ENCODE measurements at places on chromosomes 4 and X.

DNA sequence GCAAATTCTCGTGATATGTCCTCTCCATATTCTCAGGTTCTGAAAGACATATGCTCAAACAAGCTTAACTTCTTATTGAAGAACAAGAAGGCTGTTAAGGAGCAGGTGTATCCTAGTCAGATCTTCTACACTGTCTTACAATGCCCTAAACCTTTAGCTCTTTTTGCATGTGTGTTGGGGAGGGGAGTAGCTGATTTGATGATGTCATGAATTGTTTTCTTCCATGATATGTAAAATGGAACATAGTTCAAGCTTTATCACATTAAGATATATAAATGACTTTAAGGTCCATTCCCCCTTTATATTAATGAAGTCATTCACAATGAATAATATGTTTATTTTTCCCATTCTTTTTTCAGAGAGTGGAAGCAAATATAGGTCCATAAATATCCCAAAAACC, 332.5 kb upstream of the FAM241A start:
- H3K27ac ChIP-seq = no peak overlapping the region
- H3K4me3 ChIP-seq = no peak overlapping the region
- no peaks in the 10 kb centered on the region for H3K4me1 ChIP-seq
- no peaks in the 10 kb centered on the region for H3K27me3 ChIP-seq

DNA sequence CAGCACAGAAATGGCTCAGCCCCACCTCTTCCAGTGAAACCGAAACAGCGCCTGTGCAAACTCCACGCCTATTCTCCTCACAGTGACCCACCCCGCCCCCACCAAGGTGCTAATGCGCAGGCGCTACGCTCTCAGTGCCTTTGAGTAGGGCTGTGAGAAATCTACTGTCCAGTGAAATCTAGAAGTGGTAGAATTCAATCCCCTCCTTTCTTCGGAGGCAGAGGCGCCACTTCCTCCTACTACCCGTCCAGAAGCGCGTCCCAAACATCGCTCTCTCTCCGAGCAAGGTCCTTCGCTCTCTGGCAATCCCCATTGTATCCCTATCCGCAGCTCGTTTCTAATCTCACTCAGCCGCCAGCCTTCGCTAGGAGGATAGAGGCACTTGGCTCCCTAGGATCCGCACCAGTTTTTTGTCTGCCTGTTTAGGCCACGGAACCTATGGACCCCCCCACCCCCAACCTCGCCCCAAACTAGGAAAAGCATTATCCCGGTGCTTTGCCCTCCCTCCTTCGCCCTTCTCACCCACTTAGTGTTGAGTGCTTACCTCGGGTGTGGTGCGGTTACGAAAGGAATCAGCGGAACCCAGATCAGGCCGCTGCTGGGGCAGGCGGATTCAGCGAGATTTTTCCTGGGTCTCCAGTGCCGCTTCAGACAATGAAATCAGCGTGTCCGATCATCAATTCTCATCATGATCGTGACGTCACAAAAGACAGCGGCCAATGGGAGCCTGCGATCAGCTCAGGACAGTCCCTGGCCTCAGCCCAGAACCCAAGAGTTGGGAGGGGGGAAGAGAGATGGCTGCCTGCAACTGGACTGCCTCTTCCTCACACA, at the start of gene HDX:
HDX (minus strand) TSS at position 656 of the 831 bp plus-strand sequence. CDS start 27,056 bp downstream, outside the sequence.
- H3K27ac ChIP-seq = peak within 1 kb of the TSS; percentile 70
- peak within 1 kb of the TSS; percentile 84 for H3K4me3 ChIP-seq
- H3K36me3 ChIP-seq = no peaks in the 10 kb centered on the region
- H3K27me3 ChIP-seq = peaks cover 6% of the 10 kb centered on the region
- H3K4me1 ChIP-seq = no peaks in the 10 kb centered on the region

GRCh38 chrX:39956803-39957394, 140.9 kb downstream of the BCOR start:
- no peaks in the 10 kb centered on the region for H3K36me3 ChIP-seq
- no peak overlapping the region for H3K4me3 ChIP-seq
- peaks cover 5% of the 10 kb centered on the region for H3K4me1 ChIP-seq
- H3K27ac ChIP-seq = no peak overlapping the region

DNA sequence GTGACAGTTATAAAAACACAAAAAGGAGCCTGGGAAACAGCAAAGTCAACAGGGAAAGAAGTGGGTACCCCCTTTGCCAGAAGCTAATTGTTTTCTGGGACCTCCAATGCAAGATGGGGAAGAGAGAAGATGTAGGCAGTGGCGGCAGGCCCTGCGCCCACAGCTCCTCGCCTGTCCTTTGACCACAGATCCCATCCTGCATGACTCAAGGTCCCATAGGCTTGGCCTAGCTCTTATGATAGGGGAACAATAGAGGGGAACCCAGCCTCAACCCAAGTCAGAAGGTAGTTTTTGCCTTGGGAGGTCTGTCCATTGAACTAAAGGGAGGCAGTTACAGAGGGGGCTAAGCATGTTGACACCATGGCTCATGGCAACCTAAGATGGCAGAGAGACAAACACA, 14.2 kb downstream of the ZMYM3 start:
- H3K27me3 ChIP-seq = peaks cover 19% of the 10 kb centered on the region
- H3K4me3 ChIP-seq = no peak overlapping the region
- H3K36me3 ChIP-seq = peaks cover 9% of the 10 kb centered on the region
- H3K4me1 ChIP-seq = no peaks in the 10 kb centered on the region

GRCh38 chr4:4919927-4920326, 60.5 kb downstream of the MSX1 start:
- H3K4me1 ChIP-seq = peaks cover 12% of the 10 kb centered on the region
- H3K36me3 ChIP-seq = no peaks in the 10 kb centered on the region
- H3K27me3 ChIP-seq = peaks cover 3% of the 10 kb centered on the region
- H3K27ac ChIP-seq = no peak overlapping the region

- no peak overlapping the region for H3K4me3 ChIP-seq
- no peaks in the 10 kb centered on the region for H3K27me3 ChIP-seq
- no peaks in the 10 kb centered on the region for H3K36me3 ChIP-seq
- no peak for DNase-seq
Observed at GRCh38 chrX:77693594-77693993, 92.4 kb downstream of the ATRX start.

DNA sequence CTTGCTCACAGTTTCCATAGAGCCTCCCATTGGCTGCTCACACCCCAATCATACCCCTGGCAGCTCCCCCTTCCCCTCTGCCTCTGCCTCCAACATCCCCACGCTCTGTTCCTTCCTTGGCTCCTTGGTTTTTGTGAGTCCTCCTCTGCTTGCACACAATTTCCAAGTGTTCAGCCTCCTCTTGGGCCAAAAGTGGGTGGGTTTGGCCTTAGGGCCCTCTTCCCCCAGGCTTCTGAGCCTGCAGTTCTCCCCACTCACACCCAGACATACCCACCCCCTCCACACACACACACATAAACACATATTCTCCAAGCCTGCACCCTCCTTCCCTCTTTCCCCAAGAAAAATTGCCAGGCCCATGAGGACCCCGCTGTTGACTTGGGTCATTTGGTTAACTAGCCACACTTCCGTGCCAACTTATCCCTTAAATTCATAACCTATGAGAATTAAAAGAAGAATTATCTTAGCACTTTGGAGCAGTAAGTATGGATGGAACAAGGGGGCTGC, 4.5 kb downstream of the APLN start:
- DNase-seq = no peak
- H3K4me1 ChIP-seq = peaks cover 1% of the 10 kb centered on the region
- H3K27ac ChIP-seq = no peak overlapping the region
- no peak overlapping the region for H3K4me3 ChIP-seq
- H3K27me3 ChIP-seq = peaks cover 42% of the 10 kb centered on the region

DNA sequence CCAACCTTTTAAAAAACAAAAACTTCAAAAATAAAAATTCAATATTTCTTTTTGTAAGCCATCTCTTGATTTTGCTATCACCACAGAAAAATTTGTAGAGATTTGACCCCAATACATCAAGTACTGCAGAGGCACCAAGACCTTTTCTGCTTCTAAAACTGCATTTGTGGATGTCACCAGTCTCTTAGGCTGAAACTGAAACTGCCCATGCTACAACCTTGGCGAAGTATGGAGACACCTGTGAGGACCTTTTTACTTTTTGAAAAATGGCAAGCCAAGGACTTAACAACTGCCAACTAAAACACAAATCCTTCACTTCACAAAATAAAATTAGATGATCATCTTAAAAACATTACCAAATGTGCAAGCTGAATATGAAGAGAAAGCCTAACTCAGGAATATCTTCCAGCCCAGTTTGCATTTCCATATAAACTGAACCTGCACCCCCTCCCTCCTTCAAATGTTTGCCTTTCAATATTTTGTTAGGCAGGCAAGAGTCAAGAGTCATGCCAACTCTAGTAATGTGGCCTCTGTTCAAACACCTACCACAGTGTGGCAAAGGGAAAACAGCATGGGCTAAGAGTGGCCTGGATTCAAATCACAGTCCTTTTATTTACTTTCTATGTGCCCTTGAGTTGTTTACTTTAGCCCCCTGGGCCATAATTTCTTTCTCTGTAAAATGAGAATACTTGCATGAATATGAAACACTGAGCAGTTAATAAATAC, 389.4 kb downstream of the OPHN1 start:
- H3K27me3 ChIP-seq = peaks cover 7% of the 10 kb centered on the region
- H3K4me1 ChIP-seq = no peaks in the 10 kb centered on the region
- DNase-seq = no peak
- H3K4me3 ChIP-seq = no peak overlapping the region

- no peaks in the 10 kb centered on the region for H3K4me1 ChIP-seq
- H3K27me3 ChIP-seq = peaks cover 22% of the 10 kb centered on the region
- no peak for DNase-seq
- no peak overlapping the region for H3K27ac ChIP-seq
- no peaks in the 10 kb centered on the region for H3K36me3 ChIP-seq
Observed at GRCh38 chr4:140858897-140859296, 102.7 kb upstream of the TBC1D9 start.

GRCh38 chr4:1378559-1379231, 27.5 kb downstream of the NKX1-1 start:
- DNase-seq = no peak
- no peaks in the 10 kb centered on the region for H3K36me3 ChIP-seq
- H3K4me1 ChIP-seq = no peaks in the 10 kb centered on the region
- no peak overlapping the region for H3K27ac ChIP-seq

DNA sequence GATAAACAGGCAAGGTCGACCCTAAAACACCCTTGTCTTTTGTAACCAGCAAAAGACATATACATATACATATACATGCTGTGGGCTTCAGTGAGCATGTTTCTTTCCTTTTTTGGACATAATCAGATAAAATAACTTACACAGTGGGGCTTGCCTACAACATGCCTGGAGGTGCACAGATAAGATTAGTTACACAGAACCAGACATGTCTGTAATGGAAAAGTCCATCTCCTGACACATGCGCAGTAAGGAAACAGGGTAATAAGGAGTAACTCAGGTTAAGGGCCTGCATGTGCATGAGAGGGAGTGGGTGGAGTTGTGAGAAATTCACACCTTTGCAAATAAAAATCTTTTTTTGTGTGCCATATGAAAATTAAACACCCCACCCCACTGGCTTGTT, 3.4 kb downstream of the UGT2A1 start:
- no peaks in the 10 kb centered on the region for H3K36me3 ChIP-seq
- H3K4me3 ChIP-seq = no peak overlapping the region
- H3K27ac ChIP-seq = no peak overlapping the region

DNA sequence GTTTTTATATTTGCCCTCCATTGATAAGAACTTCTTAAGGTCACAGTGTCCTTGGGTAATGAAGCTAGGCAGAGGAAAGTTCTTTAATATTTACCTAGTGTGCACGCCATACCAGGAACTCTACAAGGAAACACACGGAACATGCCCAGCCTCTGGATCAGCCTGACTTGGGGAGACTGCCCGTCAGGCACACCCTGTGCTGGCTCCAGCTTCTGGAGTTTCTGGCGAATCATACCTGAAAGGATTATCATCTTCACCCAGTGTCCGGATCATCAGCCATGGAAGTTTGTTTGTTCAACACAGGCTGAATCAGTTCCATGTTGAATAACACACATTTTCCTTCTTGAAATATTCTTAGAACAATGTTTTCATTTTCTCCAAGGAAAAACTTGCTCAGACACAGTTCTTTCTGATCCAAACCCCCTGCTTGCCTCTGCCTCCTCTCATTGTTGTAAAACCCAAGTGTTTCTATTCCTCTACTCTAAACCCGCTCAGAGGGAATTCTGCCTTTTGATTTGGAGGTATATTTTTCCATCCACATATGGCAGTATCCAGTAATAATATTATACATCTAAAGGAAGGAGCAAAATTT, 176.7 kb downstream of the SHROOM3 start:
- peaks cover 21% of the 10 kb centered on the region for H3K27me3 ChIP-seq
- no peaks in the 10 kb centered on the region for H3K4me1 ChIP-seq
- no peak for DNase-seq
- H3K4me3 ChIP-seq = no peak overlapping the region

- no peaks in the 10 kb centered on the region for H3K27me3 ChIP-seq
- H3K4me1 ChIP-seq = no peaks in the 10 kb centered on the region
- no peak overlapping the region for H3K27ac ChIP-seq
- no peak for DNase-seq
- no peak overlapping the region for H3K4me3 ChIP-seq
Observed at GRCh38 chrX:64536736-64537135, 141.5 kb upstream of the MTMR8 start.

DNA sequence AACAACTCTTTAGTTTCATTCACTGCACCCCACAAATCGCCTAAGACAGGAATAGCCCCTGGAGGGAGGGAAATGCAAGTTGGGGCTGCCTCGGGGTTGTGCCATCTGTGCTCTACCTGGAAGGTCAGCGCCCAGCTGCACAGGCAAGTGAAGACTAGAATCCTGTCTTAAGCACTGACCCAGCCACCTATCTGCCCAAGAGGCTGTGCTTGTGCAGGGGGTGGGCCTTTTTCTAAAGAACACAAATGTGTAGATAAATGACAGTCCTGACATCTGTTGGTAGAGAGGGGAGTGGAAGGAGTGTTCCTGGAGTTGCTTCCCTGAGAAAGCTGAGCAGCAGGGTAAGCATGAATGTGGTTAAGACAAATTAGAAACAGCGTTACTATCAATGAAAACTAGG, 15.7 kb downstream of the ZNF518B start:
- peaks cover 6% of the 10 kb centered on the region for H3K4me1 ChIP-seq
- H3K27me3 ChIP-seq = no peaks in the 10 kb centered on the region
- DNase-seq = no peak

GRCh38 chr4:147160908-147161513, 215.3 kb upstream of the TTC29 start:
- H3K36me3 ChIP-seq = no peaks in the 10 kb centered on the region
- H3K4me1 ChIP-seq = no peaks in the 10 kb centered on the region
- H3K4me3 ChIP-seq = no peak overlapping the region
- H3K27ac ChIP-seq = no peak overlapping the region

- no peak overlapping the region for H3K4me3 ChIP-seq
- no peaks in the 10 kb centered on the region for H3K4me1 ChIP-seq
- H3K36me3 ChIP-seq = no peaks in the 10 kb centered on the region
- H3K27me3 ChIP-seq = no peaks in the 10 kb centered on the region
- DNase-seq = no peak
Observed at GRCh38 chr4:66736606-66737005, 808.7 kb downstream of the CENPC start.

DNA sequence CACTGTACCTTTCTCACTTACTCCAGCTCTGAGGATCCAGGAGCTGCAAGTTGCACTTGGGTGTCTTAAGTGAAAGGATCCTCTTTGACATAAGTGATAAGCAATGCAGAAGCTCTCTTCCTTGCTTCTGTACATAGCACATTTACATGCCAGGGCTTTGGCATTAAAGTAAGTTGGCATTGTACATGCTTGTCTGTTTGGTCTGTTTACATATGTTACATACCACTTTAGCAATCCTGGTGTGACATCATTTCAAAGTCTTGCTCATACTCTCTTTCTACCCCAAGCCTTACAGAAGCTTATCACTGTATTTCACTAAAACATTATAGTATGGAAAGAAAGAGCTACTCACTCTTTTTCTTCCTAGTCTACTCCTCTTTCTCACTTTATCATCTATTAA, 2548.3 kb downstream of the ARAP2 start:
- no peaks in the 10 kb centered on the region for H3K36me3 ChIP-seq
- no peaks in the 10 kb centered on the region for H3K4me1 ChIP-seq
- H3K27ac ChIP-seq = no peak overlapping the region
- H3K27me3 ChIP-seq = no peaks in the 10 kb centered on the region
- H3K4me3 ChIP-seq = no peak overlapping the region
- DNase-seq = no peak

All from activated T-cell treated with anti-CD3 and anti-CD28 coated beads, Interleukin-2, amount 50 U/mL, for 72 hours (primary cell).